Mesendoderm (in vitro differentiated cells): ENCODE measurements at places on chromosomes 12 and 14.

DNA sequence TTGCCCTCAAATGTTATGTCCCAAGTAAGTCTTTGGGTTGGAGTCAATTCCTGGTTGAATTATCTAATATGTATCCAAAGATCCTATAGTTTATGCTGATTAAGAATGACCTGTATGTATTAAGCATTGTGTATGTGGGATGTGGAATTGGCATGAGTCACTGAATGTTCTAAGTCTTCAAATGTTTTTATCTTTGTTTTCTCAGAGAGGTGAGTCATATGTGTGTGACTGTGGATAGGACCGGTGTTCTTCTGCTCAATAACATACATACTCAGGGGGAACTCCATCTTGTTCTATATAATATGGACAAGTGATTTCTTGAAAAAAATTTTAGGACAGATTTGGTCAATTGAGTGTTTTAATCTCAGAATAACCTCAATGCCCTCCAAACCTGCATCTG is 57.9 kb downstream of the NAV3 start:
- no peak for DNase-seq

DNA sequence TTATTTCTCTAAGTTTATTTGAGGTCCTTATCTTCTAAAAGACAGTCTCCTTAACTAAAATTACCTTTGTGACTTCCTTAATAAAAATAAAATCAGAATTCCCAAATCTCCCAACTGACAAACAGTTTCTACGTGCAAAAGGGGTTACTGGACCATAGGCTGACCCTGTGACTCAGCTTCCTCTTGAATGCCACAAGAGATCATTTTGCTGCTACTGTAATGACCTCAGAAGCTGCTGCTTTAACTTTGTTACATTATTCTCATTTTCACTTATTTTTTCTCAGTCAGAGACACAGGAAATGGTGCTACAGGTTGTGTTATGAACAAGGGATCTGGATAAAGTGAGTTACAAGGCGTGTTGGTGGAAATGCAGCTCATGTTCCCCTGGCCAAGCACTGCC is 132.2 kb upstream of the TMTC2 start:
- no peak for DNase-seq

- no peak for DNase-seq
These were observed 194.2 kb downstream of the GXYLT1 start for GRCh38 chr12:41950455-41950854.

GRCh38 chr12:27623645-27624044 is 72.6 kb upstream of the REP15 start:
- DNase-seq, result no peak

DNA sequence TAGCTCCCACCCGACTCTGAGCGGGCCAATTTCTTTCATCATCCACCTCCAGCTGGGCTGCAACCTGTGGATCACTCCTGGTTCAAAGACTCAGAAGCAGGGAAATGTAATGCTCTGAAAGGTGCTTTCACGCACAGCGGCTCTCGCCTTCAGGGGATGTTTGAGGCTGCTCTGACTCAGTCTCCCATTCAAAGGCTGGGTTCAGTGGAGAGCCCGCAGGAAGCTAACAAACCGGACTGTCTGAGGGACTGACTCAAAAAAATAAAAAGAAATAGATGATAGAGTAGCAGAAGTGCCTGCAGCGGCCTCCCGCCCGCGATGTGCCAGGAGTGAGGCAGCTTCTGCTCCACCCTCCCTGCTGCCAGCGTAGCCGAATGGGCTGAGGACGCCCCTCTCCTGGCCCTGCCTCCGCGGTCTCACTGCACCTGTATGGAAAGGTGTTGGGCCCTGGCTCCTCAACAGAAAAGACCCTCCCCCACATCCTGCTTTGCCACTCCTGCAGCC is 98.0 kb downstream of the GCH1 start:
- no peak for DNase-seq

DNA sequence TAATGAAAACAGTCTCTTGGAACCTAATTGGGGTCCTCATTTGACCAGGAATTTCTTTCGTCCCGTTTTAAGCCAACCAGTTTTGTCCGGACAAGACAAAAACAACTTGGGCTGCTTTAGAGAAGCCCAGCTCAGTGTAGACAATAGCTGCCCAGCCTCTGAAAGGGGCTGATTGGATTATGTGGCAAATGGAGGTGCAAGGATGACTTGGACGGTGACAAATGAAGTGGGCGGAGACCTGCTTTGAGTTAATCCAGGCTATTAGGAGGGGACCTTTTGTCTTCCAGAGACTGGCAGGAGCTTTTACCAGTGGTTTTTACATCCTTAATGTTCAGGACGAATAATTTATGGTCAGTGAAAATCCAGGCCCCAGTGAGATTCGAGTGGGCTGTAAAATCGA is 4.8 kb downstream of the MEG3 start:
- peak; percentile 83 for DNase-seq

GRCh38 chr12:49027846-49028555 is 9.4 kb upstream of the PRKAG1 start:
- DNase-seq, result no peak

DNA sequence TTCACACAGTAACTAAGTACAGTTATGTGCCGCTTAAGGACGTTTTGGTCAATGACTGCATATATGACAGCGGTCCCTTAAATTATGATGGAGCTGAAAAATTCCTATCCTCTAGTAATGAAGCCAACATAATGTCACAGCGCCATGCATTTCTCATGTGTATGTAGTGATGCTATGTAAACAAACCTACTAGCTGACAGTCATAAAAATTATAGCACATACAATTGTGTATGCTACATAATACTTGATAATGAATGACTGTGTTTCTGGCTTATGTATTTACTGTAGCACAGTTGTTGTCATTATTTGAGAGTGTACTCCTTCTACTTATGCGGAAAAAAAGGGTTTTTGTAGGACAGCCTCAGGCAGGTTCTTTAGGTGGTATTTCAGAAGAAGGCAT is 99.7 kb downstream of the DACT1 start:
- no peak for DNase-seq

DNA sequence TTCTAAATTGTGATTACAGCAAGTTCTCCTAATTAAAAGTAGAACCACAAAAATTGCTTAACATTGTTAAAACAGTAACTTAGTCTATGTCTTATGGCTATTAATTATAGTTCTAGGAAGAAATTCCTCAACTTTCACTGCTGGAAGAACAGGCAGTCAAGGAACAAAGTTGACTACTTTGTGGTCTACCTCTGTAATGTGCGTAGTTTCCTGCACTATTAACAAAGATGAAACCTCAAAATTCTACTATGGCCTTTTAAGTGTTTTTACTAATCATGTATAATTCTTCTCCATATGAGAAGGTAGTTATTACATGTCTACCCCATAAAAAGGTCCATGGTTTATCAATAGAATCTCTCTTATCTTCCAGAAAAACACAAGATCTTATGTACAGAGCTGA is 7.6 kb downstream of the RASSF9 start:
- DNase-seq, result no peak

DNA sequence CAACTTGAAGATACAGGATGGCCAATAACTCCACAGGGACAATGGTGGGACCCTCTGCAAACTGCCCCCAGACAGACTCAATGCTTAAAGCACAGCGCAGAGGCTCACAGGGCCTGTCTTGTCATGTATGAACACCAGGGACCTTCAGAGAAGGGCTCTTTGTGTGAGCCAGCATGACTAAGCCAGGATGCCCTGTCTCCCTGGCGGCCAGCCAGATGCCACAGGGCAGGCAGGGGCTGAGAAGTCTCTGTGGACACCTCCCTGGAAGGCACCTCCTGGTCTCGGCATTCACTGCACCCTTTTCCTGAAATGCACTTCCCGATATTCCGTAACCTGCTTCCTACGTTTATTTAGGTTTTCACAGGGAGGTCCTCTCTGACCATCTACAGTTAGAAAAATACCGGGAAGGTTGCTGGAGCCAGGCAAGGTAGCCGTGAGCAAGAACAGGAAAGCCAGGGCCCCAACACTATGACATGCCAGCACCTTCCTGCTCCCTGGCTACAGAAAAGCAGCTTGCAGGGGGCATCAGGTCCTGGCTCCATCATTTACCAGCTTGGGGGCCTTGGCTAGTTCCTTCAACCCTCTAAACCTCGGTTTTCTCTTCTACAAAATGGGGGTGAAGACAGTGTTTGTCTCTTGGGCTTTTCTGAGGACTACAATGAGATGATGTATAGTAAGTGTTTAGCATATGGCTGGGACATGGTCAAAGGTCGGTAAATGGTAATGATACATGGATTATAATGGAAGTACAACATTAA is 65.0 kb downstream of the PITPNM2 start:
- DNase-seq, result no peak

GRCh38 chr14:24411443-24412389 is 12.9 kb downstream of the NYNRIN start:
- DNase-seq, result peak; percentile 72

DNA sequence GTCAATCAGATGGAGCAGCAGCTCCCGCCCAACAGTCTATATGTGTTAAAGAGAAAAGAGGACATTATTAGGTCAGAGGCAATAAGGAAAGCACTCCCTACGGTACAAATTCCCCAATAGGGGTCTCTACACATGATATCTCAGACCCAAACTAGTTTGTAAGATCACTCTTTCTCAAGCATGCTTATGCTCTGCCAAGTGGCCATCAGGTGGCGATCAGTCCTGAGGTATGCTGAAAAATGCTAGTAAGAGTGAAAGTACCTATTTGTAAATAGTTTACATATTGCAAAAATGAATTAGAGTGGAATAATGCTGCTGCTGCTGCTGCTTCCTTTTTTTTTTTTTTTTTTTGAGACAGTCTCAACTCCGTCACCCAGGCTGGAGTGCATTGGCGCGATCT is 61.0 kb downstream of the CPM start:
- peak; percentile 55 for DNase-seq

DNA sequence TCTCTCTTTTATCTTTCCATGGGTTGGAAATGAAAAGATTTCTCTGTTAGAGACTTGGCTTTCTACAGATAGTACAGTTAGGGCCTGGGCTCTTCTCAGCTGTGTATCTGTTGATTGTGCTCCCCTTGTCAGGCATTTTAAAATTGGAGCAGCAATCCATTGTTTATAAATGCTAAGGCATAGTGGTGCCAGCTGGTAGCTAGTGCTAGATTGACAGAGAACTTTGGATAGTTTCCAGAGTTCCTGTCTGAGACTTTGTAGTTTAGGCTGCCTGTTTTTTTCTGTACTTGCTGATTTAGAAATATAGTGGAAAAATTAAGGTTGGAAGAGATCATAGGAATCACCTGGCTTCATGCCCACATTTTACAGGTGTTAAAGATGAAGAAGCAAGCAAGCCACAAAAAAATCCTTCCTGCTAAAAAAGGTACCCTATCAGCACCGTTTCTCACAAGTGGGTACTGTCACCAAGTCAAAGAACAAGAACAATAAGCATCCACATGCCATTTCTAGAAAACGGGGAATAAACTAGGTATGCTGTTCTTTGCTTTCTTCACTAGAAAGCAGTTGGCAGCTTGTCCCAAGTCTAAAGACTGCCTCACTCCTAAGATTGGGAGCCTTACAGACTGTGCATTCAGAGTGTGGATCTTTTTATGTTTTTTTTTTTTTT is 6.2 kb downstream of the TTLL5 start:
- DNase-seq, result no peak

DNA sequence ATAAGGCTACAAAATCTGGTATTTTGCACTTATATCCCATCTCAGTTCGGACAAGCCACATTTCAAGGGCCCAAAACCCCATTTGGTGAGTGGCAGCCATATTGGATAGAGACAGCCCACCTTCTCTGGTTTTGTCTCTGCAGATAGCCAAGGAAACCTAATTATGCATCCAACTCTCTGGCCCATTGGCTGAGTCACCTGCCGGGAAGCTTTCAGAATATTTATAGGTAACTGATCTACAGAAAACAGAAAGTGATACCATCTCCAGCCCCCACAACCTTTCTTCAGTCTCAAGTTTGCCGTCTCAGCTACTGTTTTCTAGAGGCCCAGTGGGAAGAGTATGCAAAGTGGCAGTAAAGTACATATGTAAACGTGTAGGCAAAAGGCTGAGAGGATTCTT is 33.7 kb upstream of the PPP1CC start:
- DNase-seq, result no peak

DNA sequence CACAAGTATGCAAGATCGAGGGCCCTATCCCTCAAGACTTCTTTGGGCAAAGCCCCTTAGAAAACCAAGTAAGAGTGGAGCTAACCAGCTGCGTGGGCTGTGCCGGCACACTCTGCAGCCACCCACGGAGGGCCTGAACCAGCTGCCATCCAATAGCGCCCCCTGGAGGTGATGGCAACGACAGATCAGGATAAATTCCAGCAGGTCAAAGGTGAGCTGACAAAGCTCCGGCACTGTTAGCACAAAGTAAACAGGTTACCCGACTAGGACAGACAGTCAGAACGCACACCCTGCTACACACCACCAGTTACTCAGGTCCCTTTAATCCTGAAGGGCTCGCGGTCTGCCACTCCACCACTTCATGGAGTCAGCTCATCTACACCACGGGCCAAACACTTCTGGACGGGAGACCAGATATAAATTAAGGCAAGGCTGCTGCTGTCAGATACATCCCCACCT is 4.9 kb downstream of the ZBTB39 start:
- peak; percentile 80 for DNase-seq

DNA sequence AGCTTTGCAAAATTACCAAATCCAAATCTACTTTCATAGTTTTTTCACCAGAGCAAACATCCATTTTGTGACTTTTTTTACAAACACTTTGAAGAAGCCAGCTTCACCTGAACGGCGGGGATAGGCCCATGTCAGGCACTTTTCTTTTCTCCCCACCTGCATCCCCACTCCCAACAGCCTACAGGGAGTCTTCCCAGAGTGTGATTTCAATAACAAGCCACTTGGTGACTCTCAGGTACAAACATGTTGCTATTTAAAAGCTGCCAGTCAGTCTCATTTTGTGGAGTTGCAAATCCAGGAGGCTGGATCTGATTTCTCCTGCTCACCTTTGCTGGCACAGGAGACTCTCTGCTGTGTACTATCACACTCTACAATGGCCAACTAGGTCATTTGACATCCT is 285.5 kb downstream of the KCNH5 start:
- DNase-seq, result peak; percentile 57

- DNase-seq, result no peak
These were observed 727.6 kb downstream of the VRK1 start for GRCh38 chr14:97524589-97525319.

DNA sequence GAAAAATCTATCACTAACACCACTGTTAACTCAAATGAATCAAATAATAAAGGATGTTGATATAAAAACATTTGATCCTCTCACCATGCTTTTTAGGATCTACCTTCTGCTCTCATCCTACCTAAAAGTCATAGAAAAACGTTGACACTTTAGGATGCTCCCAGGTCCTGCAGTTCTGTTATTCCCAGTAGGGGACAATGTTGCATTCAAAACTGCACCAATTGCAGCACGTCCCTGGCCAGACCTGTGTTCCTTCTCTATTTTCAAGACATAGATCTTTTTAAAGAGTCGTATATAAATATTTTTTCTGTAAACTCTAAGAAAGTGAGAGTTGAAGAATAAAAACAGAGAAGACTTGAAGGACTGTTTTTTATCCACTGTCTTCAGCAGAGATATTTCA is 8.8 kb downstream of the AICDA start:
- DNase-seq, result peak; percentile 59

GRCh38 chr14:67532998-67533753 is at the start of gene PLEKHH1:
TSS of gene PLEKHH1 (plus strand) at chr14:67533290. CDS start at chr14:67541868, 8,578 bp downstream.
- peak; percentile 87 for DNase-seq

GRCh38 chr12:46005823-46006222 is 15.4 kb upstream of the SCAF11 start:
- no peak for DNase-seq

- no peak for DNase-seq
These were observed 263.1 kb downstream of the CEP128 start for GRCh38 chr14:80678436-80678835.
